ENCODE measurements at places on chromosomes 12 and 14.

- no peak for DNase-seq
These were observed 9.6 kb downstream of the PLXNC1 start for GRCh38 chr12:94157981-94158411.

DNA sequence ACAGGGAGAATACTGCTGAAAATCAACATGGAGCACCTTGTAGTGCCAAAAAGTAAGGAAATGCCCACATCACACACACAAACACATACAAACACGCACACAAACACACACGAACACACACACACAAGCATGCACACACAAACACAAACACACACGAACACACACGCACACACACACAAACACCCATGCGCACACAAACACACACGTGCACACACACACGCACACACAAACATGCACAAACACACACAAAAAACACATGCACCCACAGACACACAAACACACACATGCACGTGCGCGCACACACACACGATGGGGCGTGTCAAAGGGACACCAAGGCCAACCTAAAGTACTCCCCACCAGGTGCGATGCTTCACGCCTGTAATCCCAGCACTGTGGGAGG is 61.7 kb upstream of the C14orf180 start:
- no peak for DNase-seq

DNA sequence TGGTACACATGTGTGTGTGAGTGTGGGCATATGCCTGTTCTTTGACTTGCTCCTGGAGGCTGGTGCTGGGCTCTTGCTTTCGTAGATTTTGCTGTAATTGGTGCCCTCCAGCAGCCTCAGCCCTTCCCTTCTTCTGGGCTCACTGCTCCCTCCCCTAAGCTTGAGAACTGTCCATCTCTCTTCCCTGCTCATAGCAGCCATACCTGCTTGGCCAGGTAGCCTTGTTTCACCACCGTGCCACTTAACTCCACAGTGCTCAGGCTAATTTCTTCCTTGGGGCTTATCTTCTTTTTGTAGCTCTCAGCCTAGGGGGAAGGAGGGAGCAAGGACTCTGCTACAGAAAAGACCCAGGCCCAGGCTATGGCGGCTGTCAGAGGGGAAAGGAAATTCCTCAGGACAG is 19.8 kb downstream of the PLEK2 start:
- no peak for DNase-seq

DNA sequence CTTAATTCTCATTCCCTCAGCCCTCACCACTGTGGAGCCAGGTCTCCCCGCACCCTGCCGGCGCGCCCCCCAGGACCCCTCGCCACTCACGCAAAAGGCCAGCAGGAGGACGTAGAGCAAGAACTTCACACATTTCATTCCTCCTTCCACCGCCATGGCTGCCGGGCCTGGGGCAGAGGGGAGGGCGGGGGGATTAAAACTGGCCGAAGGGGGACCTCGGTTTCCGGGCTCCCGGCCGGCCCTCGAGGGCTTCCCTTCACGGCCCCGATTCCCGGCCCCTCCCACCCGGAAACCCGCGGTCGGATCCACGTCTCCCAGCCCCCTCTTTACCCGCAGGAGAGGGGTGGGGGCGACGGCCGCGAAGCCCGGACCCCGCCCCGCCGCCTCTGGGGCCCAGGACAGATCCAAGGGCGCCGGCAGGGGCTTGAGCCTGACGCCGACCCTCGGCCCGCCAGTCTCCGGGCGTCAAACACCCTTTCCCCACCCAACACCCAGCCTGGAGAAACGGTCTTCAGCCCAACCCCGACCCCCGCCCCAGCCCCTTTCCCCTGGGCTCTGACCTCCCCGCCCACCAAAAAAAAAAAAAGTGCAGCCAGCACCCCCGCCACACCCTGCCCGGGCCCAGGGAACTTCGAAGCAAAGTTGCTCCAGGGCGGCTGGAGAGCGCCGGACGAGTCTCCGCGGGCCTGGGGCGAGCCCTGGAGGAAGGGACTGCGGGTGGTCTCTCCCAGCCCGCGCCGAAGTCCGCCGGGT is 447 bp downstream of the CD63 start:
- DNase-seq: no peak

GRCh38 chr12:24950231-24950834 is 1.4 kb upstream of the BCAT1 start:
- no peak for DNase-seq

DNA sequence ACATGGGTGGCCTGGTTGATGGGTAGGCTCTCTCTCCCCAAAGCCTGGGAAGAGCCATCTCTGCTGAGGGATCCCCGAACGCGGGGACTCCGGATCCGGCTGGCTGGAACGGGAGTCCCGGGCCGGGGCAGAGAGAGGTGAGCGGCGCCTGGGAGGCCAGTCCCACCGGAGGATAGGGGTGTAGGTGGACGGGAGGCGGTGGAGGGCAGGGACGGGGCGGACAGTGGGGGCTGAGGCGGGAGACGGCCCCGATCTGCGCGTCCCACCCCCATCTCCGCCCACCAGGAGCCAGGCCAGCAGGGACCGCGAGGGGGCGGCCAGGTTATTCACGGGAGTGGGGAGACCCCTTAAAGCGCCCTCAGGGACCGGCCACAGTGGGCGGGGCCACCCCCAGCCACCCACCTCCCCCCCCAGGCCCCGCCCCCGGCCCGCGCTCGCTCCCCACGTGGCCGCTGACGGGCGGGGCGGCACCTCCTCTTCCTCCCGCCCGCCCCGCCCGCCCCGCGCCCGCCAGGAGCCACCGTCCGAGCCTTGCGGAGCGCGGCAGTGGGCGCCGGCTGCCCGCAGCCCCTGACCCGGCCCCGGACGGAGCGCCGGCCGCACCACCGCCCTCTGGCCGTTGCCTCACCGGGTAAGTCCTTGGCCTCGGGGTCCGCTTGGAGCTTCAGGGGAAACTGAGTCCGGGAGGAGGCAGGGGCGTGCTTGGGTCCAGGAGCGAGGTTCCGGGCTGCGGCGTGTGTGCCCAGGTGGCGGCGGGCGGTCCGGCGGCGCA is at the start of gene INF2:
INF2 (plus strand) TSS at position 510 of the 772 bp plus-strand sequence. CDS start 11,748 bp downstream, outside the sequence.
- peak; percentile 61 for DNase-seq

All from NCI-H1694 treated with DMSO at 0.1 percent for 48 hours (cell line).